Natural killer cell (primary cell): ENCODE measurements at places on chromosomes 6 and 20. TPM values are rescaled to one million over a fixed set of nuclear protein-coding genes. Genes with fewer than 3 reads are reported as not detected.

DNA sequence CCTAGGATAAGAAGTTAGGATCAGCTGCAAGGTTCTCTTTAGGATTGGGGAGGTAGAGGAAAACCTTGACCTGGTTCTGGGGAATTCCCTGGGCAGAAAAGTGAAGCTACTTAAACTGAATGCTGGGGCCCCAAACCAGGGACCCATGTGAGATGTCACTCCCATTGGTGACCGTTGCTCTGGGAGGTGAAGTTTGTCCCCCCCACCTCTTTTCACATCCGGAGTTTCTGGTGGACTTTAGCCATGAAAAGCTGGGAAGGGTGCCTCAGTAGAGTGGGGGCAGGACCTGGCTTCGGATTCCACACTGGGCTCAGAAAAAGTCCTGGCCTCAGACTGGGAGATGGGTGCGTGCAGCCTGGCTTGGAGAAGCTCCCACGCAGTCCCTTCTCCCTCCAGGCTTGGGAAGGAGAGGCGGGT, 13.2 kb downstream of the TJAP1 start:
- no peak for DNase-seq

DNA sequence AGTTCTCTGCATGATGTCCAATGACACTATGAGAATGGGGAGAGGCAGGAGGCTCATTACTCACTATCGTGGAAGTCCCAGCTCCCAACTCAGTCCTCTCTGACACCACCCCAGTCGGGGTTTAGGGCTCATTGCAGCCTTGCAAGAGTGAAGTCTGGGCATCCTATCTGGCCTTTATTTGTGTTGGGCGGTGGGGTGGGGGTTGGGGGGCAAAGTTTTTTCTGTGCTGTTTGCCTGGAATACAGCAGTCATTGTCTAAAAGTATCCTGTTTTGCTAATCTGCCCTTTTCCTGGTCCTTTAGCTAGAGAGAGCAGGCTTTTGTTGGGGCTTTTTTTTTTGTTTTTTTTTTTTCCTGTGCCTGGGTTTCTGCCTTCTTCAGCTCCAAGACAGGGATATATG, 174.2 kb downstream of the MYLK4 start:
- no peak for DNase-seq

- no peak for DNase-seq
These were observed 246.4 kb downstream of the KHDRBS2 start for GRCh38 chr6:62039605-62040004.

DNA sequence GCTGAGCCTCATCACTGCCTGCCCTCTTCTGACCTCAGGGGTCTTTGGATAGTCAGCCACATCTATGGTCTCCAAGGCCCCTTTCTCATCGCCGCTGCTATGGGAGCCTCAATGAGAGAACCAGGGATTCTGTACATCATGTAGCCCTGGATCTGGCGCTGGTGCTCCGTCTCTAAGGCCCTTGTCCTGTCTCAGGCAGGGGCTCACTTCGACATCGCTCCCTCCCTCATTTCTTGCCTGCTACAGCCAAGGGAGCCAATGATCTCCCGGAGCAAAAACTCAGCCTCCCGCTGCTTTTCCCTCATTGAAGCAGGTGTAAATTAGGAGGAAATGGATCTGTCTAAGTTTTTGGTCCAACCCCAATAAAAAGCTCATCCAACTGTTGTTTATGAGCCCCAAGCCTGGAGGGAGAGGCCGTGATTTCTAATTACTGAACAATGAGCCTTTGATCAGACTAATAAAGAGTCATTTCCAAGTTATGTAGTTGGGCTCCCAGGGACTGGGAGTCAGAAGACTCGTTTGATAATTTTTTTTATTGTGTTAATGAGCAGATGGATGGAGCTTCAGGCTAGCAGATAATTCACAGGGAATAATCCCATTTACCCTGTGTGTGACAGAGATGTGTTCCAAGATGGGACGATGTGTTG, 30.9 kb downstream of the LBP start:
- DNase-seq = no peak

Gene MDFI
- not detected for total RNA-seq

DNA sequence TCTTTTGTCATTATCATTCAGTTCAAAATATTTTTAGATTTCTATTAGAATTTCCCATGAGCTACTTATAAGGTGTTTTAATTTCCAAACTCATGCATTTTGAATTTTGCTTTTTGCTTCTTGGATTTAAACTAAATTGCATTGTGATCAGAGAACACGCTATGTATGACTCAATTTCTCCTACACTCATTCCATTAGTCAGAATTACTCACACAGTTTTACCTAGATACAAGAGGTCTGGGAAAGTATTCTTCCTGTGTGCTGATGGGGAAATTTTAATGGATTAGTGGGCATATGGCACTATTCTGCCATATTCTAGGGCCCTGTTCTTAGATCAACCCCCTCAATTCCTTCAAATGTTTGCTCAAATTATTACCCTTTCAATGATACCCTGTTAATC, 49.9 kb upstream of the BMP5 start:
- no peak for DNase-seq

DNA sequence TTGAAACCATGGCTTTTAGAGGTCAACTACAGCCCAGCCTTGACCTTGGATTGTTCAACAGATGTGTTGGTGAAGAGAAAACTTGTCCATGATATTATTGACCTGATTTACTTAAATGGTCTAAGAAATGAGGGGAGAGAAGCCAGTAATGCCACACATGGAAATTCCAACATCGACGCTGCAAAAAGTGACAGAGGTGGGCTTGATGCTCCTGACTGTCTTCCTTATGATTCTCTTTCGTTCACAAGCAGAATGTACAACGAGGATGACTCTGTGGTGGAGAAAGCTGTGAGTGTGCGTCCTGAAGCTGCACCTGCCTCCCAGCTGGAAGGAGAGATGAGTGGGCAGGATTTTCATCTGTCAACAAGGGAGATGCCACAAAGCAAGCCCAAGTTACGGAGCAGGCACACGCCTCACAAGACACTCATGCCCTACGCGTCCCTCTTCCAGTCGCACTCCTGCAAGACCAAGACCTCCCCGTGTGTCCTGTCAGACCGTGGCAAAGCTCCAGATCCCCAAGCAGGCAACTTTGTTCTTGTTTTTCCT, 16.2 kb downstream of the TTLL2 start:
- no peak for DNase-seq

- DNase-seq = no peak
These were observed 287.0 kb upstream of the CHD6 start for GRCh38 chr20:41905199-41905598.

DNA sequence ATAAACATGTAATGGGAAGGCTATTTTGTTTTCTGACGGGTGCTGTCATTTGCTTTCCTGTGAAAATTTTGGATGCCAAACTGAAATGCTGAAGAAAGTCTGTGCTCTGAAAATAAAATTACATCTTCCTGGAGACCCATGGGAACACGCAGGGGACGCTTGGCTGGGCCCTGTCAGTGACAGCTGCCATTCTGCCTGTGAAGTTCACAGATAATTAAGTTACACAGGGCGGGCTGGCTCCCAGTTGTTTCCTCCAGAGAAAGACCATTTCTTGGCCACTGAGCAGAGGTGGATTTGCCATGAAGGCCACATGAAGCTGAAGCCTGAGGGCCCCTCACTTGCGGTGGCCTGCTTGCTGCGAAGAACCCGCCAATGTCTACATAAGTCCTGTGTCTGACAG, 93.5 kb downstream of the TMEM170B start:
- no peak for DNase-seq
